Mammary epithelial cell (primary cell): ENCODE measurements at places on chromosomes 6 and 20. TPM values are rescaled to one million over a fixed set of nuclear protein-coding genes. Genes with fewer than 3 reads are reported as not detected.

Gene PCSK2
- not detected for total RNA-seq

Gene ACOT13
- total RNA-seq: 32.5 and 37.2 TPM in 2 replicates

Gene PLCB1
- 3.3 TPM for total RNA-seq

Gene METTL24
- not detected in 2 replicates for total RNA-seq

Gene CALHM5
- 0.50 TPM for total RNA-seq

Gene SLC22A16
- under 0.01 TPM for total RNA-seq

Gene DACT2
- not detected in 2 replicates for total RNA-seq

Gene ARFGEF3
- 7.3 TPM for total RNA-seq

Gene SLPI
- total RNA-seq: 129 and 189 TPM in 2 replicates
